ENCODE measurements at places on chromosomes 1 and 21. TPM values are rescaled to one million over a fixed set of nuclear protein-coding genes. Genes with fewer than 3 reads are reported as not detected.

Gene GPR89B
- 9.1 TPM for polyA plus RNA-seq

DNA sequence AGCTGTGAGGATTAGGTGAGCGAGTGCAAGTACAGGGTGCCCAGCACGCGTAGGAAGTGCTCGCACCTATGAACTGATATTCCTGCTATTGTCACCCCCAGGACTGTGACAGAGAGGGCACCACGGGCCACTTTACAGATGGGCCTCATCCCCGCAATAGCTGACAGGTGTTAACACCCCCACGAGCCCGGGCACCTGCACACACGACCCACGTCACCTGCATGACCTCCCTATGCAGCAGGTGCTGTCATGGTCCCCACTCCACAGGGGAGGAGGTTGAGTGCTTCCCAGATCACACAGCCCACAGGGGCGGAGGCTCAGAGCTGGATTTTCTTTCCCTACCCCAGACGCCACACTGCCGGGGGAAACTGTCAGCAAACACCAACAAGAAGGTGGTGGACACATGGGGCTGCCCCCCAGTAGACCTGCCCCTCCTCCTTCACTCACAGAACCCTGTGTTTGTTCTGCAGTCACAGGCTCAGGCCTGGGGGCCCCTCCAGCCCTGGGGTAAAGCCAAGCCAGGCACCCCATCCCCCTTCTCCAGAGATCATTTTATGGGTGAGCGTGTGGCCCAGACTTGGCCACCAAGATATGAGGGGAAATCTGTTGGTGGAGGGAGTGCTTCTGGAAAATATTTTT, 465.5 kb downstream of the MATN1 start:
- no peak for DNase-seq

Gene GNAT2
- 0.04 TPM for polyA plus RNA-seq

Gene LCE1C
- polyA plus RNA-seq: 3.9 TPM

Gene ASTN1
- not detected for polyA plus RNA-seq

DNA sequence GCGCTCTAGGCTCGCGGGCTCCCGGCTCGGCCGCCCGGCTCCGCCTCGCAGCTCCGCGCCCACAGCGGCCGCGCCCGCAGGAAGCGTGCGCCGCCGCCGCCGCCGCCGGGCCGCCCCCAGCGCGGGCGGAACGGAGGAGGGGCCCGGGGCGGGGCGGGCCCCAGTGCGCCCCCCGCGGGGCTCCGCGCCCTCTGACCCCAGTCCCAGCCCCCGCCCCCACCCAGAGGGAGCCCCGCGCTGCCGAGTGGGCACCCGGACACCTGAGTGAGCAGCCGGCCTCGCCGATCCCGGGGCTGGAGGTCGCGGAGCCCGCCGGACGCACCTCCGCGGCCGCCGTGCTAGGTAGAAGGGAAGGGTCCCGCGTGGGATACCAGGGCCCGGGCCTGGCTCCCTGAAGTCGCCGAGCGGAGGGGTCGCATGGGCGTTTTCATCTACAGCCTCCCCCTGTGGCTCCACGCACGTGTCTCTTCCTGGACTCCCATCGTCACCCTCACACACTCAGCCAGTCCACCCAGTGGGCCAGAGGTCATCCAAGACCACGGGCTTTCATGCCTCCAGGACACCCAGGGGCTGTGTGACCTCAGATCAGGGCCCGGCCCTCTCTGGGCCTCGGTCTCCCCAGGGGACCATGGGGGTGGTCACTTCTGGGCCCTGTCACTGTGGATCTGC, at the start of gene SDC3:
Gene SDC3 (minus strand): TSS at position 63 of the 669 bp plus-strand sequence. CDS start 172 bp downstream, outside the sequence.
- no peak for DNase-seq

- peak; percentile 11 for DNase-seq
Measured at GRCh38 chr1:177976596-177976995, 6.7 kb upstream of the SEC16B start.

DNA sequence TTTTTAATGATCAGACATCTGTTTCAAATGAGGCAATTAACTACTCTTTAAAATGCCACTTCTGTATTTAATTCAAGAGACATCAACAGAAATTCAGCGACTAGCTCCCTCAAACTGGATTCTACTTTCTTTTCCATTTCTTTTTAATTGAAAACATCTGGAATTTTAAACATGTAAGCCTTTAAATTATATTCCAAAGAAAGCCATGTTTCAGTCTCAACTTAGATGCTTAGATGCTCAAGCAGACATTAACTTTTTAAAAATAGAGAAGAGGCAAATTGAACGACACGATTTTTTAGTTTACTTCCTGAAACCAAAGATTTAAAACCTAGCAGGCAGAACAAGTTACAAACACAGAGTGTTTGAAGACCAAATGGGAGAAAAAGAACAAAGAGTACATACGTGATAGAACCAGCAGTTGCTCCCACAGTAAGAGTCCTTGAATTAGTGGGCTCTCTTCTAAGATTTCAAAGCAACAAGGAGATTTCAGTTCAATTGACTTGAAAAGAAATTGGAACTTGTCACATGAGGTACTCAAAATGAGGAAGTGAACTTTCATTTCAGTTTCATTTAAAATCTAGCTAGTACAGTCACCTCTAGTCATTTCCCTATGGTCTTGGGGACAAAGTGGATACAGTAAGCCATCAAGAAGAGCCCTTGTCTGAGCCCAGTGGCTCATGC, at the start of gene CTSS:
Gene CTSS (minus strand): TSS at position 483 of the 681 bp plus-strand sequence. CDS start 1,015 bp downstream, outside the sequence.
- peak; percentile 20 for DNase-seq

DNA sequence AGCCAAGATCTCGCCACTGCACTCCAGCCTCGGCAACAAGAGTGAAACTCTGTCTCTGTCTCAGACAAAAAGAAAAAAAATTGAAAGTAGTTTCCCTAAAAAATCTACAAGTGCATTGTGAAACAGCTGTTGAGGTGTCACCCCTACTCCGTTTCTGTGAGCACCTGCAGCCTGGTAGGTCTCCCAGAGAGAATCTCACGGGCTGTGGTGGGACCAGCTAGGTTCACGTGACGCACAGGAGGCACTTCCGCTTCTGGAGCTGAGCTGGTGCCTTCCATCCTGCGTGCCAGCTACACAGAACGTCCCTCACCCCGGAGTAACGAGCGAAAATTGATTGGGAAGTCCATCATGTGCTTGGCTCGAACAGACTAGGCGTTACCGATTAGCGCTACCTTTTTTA, 66.8 kb downstream of the COL24A1 start:
- DNase-seq: no peak

Gene PPIE
- 77.8 TPM for polyA plus RNA-seq

All from foreskin keratinocyte (primary cell).